Right atrium auricular region (tissue), 2 donors: ENCODE measurements at places on chromosomes 12 and 14. TPM values are rescaled to one million over a fixed set of nuclear protein-coding genes. Genes with fewer than 3 reads are reported as not detected.

GRCh38 chr12:77610446-77610845 lies 220.2 kb upstream of the NAV3 start:
- no peaks in the 10 kb centered on the region for H3K27me3 ChIP-seq
- no peaks in the 10 kb centered on the region for H3K36me3 ChIP-seq
- H3K27ac ChIP-seq, result no peak overlapping the region
- H3K4me1 ChIP-seq, result peaks cover 6% of the 10 kb centered on the region

DNA sequence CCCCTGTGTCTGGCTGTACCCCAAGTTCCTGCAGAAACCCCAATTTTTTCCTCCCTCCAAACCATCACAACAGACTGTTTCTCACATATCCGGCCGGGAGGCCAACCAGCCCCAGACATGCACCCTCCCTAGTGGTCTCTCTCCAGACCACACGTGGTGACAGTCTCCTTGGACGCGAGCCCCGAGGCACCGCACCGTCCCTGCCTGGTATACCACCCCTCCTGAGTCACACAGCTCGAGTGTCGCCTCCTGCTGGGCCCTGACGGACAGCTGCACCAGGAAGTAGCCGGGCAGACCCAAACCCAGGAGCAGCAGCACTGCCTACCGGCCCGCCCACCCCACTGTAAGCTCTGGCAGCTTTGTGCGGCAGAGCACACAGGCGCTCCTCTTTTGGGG lies 97.4 kb downstream of the RFLNA start:
- DNase-seq, result peak; percentile 87
- H3K4me3 ChIP-seq, result no peak overlapping the region
- no peaks in the 10 kb centered on the region for H3K27me3 ChIP-seq
- peak overlapping the region; percentile 91 for H3K27ac ChIP-seq
- peaks cover 11% of the 10 kb centered on the region for H3K36me3 ChIP-seq

DNA sequence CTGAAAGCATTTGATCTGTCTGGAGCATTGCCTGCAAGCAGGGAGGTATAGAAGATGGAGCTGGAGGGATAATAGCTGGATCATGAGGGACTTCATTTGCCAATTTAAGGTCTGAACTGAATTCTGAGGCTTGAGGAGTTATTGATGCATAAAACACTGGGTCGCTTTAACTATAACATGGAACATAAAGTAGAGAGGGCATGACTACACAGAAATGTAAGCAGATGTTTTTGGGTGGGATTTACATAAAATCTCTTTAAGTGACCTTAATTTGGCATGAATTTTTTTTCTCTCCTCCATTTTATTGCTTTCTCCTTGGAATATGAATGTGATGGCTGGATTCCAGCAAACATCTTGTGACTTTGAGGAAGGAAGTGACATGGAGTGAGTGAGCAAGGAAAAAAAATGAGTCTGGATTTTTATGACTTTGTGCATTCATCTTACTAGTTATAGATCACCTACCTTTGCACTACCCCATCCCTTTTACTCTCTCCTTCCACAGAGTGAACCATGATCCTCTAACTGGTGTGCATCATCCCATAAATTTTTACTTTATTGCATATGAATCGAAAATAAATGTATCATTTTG lies 356.0 kb downstream of the DUSP6 start:
- H3K4me3 ChIP-seq, result no peak overlapping the region
- no peaks in the 10 kb centered on the region for H3K36me3 ChIP-seq
- DNase-seq, result no peak

- no peak overlapping the region for H3K27ac ChIP-seq
- no peak for DNase-seq
- no peaks in the 10 kb centered on the region for H3K4me1 ChIP-seq
- no peak overlapping the region for H3K4me3 ChIP-seq
Observed at GRCh38 chr12:78439666-78440065, 424.9 kb upstream of the SYT1 start.

DNA sequence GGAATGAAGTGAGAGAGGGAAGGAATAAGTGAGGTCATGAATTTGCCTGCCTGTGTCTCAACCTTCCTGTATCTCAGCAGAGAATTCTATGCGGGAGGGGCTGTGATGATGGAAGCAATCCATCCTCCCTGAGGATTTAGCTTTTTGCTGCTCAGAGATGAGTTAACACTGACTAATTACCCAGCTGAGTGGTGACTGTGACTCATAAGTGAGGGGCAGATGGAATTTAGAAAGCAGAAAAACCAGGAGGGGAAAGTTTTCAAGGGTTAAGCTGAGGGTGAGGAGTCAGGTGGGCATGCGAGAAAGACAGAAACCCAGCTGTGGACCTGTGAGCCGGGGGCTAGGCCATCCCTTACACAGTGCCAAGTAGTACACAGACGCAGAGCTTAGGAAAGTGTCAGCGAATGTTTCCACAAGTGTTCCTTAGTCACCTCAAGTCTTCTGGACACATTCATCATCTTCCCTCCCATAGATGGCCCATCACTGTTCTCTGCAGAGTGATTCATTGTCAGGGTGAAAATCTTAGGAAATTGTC lies 277.9 kb downstream of the IPO8 start:
- DNase-seq, result no peak
- H3K27ac ChIP-seq, result no peak overlapping the region
- H3K36me3 ChIP-seq, result no peaks in the 10 kb centered on the region

GRCh38 chr14:51449681-51450080 lies 202.0 kb upstream of the FRMD6 start:
- no peak overlapping the region for H3K27ac ChIP-seq
- H3K4me1 ChIP-seq, result peaks cover 9% of the 10 kb centered on the region
- H3K27me3 ChIP-seq, result no peaks in the 10 kb centered on the region
- no peak for DNase-seq
- no peak overlapping the region for H3K4me3 ChIP-seq

GRCh38 chr12:87943762-87944161 lies 85.4 kb downstream of the C12orf50 start:
- no peaks in the 10 kb centered on the region for H3K36me3 ChIP-seq
- no peak overlapping the region for H3K27ac ChIP-seq
- no peak overlapping the region for H3K4me3 ChIP-seq
- DNase-seq, result no peak
- H3K4me1 ChIP-seq, result no peaks in the 10 kb centered on the region
- no peaks in the 10 kb centered on the region for H3K27me3 ChIP-seq

FAM181A gene
- not detected for total RNA-seq

KRT72 gene
- total RNA-seq, result not detected
